ENCODE measurements at places on chromosomes 12 and 14.

DNA sequence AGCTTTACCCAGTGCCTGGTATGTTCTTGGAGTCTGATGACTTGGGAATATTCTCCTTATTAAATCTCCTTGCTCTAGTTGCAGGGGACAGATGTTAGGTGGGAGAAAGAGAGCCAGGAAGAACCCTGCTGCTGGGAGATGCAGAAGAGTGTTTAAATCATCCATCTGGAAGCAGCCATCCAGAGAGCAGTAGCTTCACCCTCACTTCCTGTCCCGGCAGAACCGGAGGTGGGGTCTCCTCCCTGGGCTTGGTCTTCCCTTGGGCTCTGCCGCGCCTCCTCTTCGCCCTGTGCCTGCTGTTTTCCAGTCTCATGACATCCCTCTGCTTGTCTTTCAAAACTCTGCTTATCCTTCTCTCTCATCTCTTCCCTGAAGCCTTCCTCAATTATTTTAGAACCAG is 15.5 kb downstream of the B4GALNT3 start:
- no peak for DNase-seq

GRCh38 chr14:43503508-43503907 is 1003.6 kb downstream of the FSCB start:
- no peak for DNase-seq

DNA sequence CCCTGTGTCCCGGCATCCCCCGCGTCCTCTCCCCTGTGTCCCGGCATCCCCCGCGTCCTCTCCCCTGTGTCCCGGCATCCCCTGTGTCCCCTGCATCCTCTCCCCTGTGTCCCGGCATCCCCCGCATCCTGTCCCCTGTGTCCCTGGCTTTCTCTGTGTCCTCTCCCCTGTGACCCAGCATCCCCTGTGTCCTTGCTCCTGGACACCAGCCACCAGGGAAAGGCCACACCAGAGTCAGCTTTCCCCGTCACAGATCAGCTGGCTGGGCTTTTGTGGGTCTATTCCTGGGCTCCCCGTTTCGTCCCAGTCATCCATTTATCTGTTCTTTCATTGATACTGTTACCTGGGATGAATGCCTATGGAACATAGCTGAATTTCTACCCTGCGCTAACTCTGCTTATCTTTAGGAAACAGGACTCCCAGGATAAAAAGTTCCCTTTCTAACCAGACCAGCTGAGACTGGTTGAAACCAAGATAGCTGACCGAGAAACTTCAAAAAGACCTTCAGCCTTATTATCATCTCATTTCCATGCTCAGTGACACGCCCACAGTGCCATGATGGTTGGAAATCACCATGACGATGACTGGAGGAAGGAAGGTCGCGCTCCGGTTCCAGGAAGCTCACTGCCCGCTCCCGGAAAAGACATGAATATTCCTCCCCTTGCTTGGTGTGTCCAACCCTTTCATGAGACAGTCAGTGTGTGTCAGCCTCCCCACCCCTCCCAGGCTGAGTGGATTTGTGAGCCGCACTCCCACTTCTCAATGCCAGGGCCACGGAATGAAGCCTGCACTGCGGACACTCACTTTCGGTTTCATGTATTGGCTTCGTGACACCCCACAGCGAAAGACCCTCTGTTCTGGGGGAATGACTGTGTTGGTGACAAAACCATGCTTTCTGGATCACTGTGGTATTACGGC is 276.4 kb upstream of the SFSWAP start:
- no peak for DNase-seq

- DNase-seq = no peak
Observed at GRCh38 chr12:32921397-32921796, 24.8 kb upstream of the PKP2 start.

GRCh38 chr12:12384571-12385340 is 27.9 kb downstream of the BORCS5 start:
- no peak for DNase-seq

DNA sequence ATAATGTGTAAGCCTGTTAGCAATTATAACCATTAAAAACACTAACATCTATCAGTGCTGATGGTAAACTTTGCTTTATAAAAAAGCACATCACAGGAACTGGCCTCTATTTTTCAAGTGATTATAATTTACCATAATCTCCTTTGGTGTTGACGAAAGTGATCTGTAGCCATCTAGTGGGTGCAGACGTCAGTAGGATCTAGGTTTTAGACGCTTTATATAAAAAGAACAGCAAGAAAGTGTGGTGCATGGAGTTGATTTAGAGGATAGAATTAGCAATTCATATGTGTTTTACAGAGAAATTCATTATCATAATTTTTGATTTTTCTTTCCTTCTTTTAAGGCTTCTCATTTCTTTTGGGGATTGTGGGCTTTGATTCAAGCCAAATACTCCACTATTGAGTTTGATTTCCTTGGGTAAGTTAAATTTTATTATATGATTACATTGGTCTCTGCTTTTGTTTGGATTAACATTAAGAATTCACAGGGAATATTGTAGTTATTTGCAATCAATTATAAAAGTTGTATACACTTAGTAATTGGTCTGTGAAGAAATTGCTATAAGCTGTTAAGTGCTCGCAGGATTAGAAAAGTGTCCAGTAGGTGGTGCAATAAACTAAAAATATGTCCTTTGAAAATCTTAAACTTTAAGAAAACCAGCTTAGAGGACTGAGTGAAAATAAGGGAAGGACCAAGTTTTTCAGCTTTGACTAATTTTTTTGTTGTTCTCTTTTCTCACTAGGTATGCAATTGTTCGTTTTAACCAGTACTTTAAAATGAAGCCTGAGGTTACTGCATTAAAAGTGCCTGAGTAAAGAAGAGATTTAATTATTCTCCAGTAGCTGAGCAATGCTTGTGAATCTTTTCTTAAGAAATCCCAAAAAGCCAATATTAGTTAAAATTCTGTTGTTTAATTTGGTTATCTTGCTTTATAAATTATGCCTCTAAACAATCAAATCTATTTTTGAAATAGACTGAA is 59.5 kb downstream of the ETNK1 start:
- DNase-seq = peak; percentile 47

DNA sequence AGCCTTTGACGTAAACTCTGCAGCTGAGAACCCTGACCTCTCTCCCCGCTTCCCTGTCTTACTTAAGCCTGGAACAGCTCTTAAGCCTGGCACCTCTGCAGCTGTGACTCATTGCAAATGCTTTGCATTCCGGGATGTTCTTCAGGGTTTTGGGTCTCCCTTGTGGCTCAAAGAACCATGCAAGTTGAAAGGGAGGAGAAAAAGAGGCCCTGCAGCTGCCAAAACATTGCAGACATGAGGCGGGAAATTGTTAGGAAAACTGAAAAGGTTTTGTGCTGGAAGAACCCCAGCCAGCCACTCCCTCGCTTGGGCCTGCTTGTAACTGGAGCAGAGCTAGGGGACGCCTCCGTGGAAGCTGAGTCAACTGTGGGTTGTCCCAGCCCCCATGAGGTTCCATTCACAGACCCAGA is 60.2 kb upstream of the FERMT2 start:
- DNase-seq = no peak

DNA sequence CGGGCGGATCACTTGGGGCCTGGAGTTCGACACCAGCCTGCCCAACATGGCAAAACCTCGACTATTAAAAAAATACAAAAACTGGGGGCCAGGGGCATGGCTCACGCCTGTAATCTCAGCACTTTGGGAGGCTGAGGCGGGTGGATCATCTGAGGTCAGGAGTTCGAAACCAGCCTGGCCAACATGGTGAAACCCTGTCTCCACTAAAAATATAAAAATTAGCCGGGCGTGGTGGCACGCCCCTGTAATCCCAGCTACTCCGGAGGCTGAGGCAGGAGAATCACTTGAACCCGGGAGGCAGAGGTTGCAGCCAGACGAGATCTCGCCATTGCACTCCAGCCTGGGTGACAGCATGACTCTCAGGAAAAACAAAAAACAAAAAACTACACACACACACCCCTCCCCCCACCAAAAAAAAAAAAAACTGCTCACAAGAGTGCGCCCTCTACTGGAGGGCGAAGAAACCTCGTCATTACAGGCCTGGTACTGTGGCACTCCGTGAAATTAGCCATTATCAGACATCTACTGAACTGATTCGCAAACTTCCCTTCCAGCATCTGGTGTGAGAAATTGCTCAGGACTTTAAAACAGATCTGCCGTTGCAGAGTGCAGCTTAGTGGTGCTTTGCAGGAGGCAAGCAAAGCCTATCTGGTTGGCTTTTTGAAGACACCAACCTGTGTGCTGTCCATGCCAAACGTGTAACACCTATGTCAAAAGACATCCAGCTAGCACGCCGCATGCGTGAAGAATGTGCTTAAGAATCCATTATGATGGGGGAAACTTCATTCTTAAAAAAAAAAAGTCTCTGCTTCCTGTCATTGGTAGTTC is 7.7 kb downstream of the PPP1R3E start:
- DNase-seq = peak; percentile 61

- no peak for DNase-seq
Observed at GRCh38 chr12:6693832-6694355, 4.7 kb upstream of the ZNF384 start.

GRCh38 chr14:74238974-74239847 is at the start of gene VSX2:
TSS of gene VSX2 (plus strand) at chr14:74239449. CDS start at chr14:74239562, 113 bp downstream.
- no peak for DNase-seq

GRCh38 chr12:47189728-47190127 is 110.0 kb upstream of the AMIGO2 start:
- DNase-seq = no peak

DNA sequence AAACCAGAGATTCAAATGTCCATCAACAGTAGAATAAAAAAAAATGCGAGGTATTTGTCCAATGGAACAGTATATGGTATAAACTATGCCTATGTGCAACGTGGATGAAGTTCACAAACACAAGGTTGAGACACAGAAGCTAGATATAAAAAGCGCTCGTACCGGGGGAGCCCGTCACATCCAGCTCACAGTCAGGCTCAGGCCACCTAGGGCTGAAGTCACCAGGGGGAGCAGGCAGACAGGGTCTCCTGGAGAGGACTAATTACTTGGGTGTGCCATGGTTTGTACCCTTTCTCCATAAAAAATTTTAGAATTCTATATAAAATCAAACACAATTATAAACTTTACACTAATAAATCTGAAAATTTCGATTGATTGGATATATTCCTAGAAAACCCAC is 13.6 kb downstream of the AHNAK2 start:
- DNase-seq = no peak

- DNase-seq = peak; percentile 47
Observed at GRCh38 chr12:128789356-128789929, 34.3 kb downstream of the SLC15A4 start.

DNA sequence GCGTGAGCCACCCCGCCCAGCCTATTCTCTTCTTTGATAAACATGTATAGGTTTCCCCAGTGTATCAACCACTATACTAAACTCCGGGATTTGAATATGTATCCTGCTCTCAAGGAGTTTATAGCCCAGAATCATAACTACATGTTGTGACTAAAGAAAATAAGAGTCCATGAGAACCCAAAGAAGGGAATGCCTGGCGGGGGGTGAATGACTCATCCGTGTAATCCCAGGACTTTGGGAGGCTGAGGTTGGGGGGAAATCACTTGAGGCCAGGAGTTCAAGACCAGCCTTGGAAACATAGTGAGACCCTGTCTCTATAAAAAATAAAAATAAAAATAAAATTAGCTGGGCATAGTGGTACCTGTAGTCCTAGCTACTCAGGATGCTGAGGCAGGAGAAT is 57.2 kb downstream of the SIX6 start:
- no peak for DNase-seq

DNA sequence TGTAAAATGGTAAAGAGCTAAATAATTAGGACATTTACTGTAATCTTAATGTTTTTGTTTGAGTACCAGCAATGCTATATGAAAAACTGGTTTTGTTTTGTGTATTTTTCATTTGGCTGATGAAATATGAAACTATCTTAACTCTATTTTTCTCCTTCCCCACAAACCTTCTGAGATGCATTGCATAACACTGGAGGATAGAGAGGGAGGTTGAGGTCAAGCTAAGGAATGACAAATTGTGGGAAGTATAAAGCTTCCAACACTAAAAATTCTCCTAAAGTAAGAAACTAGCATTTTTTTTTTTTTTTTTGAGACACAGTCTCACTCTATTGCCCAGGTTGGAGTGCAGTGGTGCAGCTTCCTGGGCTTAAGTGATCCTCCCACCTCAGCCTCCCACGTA is 31.5 kb upstream of the SRP54 start:
- no peak for DNase-seq

DNA sequence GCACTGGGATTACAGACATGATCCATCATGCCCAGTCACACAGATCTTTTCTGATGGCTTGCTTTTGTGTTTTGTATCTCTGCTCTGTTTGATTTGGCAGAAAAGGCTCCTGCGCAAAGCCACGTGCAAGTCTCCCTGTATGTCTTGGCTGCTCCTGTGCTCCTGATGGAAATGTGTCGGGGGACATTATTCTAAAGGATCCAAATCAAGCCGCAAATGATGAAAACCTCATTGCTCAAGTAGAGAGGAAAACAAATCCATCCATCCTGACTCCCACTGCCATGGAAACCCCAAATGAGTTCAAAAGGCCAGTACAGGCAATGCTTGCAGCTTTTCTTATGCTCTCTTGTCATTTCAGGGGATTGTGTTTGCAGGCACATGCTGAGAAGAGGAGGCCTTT is 93.8 kb downstream of the NDUFA12 start:
- DNase-seq = no peak

DNA sequence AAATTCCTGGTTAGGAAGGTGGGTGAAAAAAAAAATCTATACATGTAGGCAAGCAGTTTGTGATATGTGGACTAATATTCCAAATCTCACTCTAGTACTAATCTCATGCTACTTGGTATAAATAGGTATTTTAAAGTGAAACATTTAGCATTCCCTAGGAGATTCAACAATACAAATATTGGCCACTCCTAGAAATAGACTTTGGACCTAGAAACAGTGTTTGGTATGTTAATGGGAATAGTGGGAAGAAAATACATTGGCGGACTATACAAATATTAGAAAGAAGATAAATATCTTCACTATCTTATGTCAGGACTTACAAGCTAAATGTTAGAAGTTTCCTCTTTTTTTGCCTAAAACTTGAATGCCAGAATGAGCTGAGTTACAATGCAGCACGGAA is 28.2 kb downstream of the HIGD1C start:
- DNase-seq = no peak

DNA sequence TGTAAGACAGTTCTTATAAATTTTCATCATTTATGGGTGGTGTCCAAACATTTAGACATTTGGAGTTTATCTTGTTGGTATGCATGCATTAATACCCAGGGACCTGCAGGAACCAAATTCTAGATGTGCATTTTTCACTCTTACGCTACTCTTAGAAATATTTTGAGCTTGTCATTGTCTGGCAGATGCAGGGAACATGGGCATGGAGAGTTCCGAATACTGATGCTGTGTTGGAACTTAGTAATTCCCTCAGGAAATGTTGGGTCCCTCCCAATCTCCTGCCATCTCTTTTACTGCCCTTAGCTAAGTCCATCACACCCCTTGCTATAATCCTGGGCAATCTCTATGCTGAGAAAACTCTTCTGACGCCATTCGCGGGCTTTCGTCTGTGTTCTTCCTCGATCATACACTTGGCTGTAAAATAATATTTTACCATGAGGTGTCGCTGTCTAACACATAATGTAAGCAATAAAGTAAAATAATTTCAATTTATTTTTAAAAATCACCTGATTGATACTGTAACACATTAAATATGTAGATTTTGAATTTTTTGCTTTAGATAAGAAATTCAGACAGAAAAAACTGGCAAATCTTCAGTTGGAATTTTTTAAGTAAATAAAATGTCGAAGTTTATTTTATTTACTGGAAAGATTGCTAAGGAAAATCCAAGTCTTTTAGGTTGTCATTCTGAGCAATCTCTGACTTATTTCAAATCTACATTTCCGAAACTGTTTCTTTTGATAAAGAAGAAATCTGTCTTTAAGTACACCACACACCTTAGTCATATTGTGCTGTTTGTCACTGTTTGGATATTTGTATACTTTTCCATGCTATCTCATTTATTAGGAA is 304.1 kb upstream of the SSTR1 start:
- peak; percentile 24 for DNase-seq

GRCh38 chr12:26097046-26097878 is 27.6 kb downstream of the BHLHE41 start:
- peak; percentile 65 for DNase-seq
